CD8-positive, alpha-beta memory T cell (primary cell): ENCODE measurements at places on chromosomes 6 and 20.
A peak's percentile ranks its signal among the peaks of the same experiment; 100 is the strongest.

DNA sequence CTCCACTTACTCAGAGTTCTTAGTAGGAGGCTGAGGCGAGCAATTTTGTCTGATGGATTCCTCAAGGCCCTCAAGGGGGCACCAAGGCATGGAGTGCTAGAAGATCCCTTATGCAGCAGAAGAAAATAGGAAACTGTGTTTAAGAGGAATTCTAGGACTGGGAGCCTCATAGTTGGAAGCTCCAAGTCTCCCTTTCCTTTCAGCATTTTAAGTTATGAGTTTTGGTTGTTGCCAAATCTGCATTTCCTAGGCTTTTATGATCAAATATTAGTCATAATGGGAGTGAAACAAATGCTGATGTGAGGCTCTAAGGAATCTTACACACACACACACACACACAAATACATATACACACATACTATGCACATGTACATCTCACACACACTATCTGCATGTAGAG lies 714.0 kb downstream of the UTRN start:
- no peak for DNase-seq

DNA sequence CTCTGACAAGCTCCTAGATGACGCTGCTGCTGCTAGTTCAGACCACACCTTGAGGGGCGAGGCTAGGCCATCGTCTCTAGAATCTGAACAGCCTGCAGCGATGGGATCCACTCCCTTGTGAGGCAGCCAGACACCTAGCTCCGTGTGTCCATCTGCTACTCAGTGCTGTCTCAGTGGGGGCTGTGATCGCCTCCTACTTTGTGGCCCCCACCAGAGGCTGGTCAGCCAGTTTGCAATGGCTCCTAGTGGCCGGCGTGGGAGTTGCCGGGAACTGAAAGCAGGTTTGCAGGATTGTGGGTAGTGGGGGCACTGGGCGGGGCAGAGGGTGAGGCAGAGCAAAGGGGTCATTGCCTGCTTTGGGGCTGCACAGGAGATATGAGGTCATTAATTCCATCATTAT lies 2.8 kb downstream of the CCN5 start:
- no peak for DNase-seq

- no peak for DNase-seq
These were observed 150.7 kb downstream of the PDSS2 start for GRCh38 chr6:107308677-107309076.

DNA sequence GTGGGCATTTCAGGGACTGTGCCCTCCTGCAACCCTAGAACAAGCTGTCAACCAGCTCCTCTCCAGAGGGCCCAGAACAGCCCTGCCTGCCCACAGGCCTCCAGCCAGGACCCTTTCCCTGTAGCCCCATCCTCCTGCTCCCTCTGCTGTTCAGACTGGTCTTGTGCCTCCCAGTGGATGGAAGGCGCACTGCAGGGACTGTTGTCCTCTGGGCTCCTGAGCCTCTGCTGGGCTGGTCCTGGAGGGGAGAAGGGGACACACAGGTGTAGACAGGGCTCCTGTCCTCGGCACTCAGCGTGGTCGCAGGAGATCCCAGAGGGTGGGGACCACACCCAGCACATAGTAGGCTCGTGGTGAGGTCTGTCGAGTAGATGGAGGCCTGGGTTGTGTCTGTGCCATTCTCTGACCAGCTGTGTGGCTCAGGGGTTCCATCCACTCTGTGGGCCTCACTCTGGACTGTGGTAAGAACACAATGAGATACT lies 11.5 kb downstream of the ITPR3 start:
- DNase-seq, result peak; percentile 46

DNA sequence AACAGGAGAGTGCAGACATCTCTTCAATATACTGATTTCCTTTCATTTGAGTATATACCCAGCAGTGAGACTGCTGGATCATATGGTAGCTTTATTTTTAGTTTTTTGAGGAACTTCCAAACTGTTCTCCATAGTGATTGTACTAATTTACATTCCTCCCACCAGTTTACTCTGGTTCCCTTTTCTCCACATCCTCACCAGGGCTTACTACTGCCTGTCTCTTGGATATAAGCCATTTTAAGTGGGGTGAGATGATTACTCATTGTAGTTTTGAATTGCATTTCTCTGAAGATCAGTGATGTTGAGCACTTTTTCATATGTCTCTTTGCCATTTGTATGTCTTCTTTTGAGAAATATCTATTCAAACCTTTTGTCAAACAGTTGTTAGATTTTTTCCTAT lies 64.9 kb upstream of the HMGCLL1 start:
- no peak for DNase-seq

DNA sequence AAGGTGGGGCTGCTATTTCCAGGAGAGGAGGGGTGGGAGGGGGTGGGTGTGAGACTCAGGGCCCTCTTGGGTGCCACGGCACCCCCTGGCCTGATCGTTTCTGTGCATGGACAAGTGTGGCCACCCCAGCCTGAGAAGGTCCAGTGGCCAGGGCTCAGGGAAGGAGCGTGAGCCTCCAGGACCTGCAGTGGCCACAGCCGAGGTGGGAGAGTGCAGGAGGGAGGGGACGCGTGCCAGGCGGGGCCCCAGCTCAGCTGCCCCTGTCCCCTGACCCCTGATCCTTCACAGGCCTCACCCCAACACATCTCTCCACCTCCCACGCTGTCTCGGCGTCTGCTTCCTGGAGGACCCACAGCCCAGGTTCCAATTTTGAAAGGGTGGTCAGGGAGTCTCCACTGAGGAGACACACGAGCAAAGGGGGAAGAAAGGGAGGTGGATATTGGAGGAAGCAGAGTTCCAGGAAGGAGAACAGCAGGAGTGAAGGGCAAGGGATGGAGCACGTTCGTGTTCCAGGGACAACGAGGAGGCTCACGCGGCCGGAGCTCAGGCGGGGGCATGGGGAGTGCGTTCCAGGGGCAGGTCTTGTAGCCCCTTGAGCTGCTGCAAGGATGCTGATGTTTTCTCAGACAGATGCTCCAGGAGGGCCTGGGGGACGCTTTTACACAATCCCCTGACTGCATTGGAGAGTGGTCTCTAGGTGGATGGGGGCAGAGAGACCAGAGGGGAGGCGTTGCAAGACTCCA lies 4.2 kb upstream of the HRH3 start:
- DNase-seq, result no peak
